Head of caudate nucleus (tissue), 42 donors: ENCODE measurements at places on chromosomes 7 and 10.
A peak's percentile ranks its signal among the peaks of the same experiment; 100 is the strongest.

- DNase-seq, result no peak
These were observed 39.5 kb downstream of the WDFY4 start for GRCh38 chr10:48724127-48724526.

- no peak for DNase-seq
These were observed 9.7 kb upstream of the CHST12 start for GRCh38 chr7:2393706-2394105.

DNA sequence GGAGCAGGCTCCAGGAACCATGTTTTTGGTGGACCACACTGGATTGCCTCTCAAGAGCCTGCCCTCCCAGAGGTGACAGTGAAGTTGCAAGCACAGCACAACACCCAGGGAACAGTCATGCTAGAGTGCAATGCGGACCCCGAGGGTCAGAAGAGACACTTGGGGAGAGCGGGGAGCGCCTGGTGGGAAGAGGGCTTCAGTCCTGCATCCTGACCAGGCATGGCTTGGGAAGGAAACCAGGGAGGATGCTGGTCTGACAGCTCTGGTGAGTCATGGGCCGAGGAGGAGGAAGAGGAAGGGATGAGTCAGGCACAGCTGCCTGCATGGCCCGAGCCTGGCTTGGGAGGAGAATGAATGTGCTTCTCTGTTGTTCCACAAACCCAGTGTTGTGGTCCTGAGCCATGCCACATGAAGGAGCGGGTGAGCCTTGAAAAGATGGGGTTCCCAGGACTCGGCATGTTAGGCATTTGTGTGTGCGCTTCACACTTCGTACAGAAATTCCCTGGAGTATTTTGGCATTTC is 29.5 kb upstream of the ANKRD2 start:
- DNase-seq, result peak; percentile 94

GRCh38 chr7:91347290-91347689 is 83.1 kb downstream of the FZD1 start:
- no peak for DNase-seq

- DNase-seq, result no peak
These were observed 1.1 kb downstream of the SNX13 start for GRCh38 chr7:17939211-17939605.

- DNase-seq, result no peak
These were observed 874 bp downstream of the BAIAP2L1 start for GRCh38 chr7:98399890-98400541.

DNA sequence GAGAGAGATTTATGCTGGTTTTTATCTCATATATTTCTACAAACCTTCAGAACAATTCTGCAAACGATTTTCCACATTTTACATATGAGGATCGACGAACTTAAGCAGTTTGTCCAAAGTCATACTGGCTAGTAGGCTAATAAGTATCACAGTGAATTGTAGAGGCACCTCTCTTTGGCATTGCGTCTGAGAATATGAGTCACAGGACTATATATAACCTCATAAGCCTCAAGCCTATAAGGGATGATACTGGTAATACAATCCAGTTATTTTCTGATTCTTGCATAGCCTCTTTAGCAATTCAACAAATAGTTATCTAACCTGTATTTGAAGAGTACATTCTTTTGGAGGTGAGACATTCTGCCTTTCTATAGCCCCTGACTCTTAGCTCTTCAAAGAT is 129.8 kb downstream of the GPR158 start:
- DNase-seq, result no peak

- DNase-seq, result no peak
These were observed 64.6 kb upstream of the CREB5 start for GRCh38 chr7:28347475-28348318.
